IPS DF 19.7 (cell line): ENCODE measurements at places on chromosomes 13 and 19.
A peak's percentile ranks its signal among the peaks of the same experiment; 100 is the strongest.

DNA sequence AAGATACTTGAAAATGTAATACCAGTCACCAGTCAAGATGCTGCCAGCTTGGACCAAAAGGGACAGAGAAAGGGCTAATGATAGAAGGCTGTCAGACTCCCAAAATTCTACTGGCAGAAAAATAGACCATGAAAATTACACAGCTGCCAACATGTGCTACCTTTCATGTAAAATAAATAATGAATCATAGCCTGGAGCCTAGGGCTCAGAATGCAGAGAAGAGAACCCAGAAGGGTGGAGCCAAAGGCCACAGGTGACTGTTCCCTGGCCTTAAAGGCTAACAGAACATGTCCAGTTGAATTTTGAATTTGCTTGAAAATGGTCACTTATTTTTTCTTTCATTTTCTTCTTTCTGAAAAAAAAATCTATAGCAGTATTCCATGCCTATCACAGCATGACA, 1827.0 kb upstream of the MIR17HG start:
- no peak for DNase-seq

GRCh38 chr13:109764470-109765291, 21.7 kb downstream of the IRS2 start:
- DNase-seq: no peak

- DNase-seq: peak; percentile 7
Observed at GRCh38 chr19:8697671-8698432, 743 bp downstream of the ACTL9 start.

DNA sequence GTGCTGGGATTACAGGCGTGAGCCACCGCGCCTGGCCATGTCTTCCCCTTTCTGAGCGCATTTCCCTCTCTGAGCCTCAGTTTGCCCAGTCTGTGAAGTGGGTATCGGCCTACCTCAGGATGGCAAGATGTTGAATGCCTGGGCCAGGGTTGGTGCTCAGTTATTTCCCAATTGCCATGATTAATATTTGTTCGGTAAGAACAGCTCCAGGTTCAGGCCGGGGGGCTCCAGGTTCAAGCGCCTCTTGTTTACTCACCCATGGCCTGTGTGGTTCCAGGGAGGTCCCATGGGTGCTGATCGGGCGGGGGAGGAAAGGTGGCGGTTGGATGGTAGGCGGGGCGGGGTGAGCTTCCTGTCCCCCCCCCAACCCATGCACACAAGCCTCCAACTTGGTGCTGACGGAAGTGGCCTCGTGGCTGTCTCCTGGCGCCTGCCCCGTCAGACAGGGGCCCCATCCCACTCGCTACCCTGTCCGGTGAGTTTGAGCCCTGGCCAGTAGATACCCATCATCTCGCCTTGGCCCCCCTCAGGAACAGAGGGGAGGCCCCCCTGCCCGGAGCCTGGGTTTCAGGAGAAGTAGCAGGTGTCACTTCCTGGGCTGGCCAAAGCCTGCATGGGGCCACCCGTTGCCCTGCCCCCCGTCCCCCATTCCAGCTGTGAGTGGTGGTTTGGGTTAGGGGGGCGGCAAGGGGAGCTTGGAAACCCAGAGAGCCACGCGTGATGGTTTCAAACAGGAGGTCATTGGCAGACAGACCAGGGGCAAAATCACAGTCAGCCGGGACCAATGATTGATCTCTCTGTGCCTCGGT, at the start of gene FCHO1:
TSS of gene FCHO1 (plus strand) at position 375 of the 809 bp plus-strand sequence. CDS start 3,688 bp downstream, outside the sequence.
- no peak for DNase-seq

DNA sequence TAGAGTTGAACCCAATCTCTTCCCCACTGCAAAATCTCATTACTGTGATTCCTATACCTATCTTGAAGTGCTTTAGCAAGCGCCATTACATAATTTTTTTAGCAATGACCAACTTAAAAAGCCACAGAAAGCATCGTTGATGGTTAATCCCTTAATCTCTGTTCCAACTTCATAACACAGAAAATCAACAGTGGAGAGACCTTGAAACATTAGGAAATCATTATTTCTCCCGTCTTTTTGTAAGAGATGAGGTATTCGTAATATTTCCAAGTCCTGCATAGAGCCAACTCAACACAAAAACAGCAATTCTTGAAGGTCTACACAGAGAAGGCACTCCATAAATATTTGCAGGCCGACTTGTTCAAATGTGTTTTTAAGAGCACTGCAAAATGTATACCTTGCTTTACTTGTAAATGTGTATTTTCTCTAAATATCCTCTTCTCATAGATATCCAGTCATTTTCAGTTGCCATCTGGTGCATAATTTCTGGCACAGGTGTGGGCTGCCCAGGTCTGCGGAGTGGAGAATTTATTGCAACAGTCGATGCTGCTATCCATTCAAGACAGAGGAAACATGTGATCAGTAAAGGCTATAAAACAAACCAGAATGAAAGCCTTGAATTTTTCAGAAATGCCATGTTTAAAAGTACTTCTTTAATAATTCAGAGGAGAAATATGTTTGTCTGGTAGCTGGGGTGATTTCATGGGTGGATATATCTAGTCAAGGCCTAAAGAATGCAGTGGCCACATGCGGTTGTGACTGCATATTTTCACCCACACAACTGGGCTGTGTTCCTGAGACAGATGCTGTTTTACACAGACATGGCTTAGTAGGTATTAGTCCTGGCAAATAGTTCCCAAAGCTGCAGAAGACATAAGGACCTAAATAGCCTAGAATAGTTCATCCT, 234.3 kb upstream of the STARD13 start:
- DNase-seq: no peak

- DNase-seq: no peak
Observed at GRCh38 chr19:36488846-36489117, 579 bp downstream of the ZNF566 start.

DNA sequence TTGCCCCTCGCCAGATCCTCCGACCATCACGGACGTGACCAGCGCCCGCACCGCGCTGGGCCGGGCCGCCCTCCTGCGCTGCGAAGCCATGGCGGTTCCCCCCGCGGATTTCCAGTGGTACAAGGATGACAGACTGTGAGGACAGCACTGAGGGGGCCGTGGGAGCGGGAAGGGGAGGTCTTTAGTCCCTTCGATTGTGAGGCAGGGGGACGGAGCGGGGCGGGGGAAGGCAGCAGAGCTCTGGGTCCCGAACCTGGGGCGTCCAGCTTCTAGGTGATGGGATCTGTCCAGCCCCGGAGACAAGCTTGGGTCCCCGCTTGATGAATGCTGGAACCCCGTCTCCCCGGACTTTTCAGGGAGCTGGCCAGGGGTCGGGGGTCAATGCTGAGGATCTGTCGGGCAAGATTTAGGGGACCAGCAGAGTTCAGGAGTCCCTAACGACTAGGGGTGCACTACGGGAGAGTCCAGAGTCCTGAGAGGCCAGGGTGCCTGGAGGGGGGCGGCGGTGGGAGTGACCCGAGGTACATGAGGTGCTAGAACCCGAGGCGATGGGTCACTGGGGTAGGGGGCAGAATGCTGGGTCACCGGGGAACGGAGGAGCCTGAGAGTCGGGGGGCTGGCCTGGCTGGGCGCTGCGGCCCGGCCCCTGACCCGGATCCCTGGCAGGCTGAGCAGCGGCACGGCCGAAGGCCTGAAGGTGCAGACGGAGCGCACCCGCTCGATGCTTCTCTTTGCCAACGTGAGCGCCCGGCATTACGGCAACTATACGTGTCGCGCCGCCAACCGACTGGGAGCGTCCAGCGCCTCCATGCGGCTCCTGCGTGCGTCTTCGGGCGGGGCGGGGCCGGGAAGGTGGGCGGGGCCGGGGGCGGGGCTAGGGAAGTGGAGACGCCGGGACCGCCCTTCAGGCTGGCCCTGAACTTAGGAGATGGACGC, 14.6 kb downstream of the VSIG10L start:
- no peak for DNase-seq

- DNase-seq: no peak
Observed at GRCh38 chr13:106350208-106350607, 185.3 kb downstream of the EFNB2 start.

GRCh38 chr13:48590141-48590901, 57.4 kb upstream of the RCBTB2 start:
- DNase-seq: no peak

DNA sequence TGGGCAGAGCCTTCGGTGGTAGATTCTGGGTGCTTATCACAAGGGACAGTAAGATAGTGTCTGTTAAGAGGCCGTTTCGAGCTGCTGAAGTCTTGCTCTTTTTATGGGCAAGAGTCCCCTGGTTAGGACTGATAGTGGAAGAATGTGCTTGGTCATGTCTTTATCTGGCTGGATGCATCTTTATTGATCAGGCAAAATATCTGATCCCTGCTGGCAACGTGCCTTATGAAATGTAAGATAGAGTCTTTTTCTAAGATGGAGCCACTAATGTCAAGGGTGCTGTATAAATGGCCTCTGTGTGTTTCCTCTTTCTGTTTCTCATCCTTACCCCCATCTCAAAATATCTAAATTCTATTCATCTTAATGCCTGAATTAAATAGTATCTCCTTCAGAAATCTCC, 53.3 kb downstream of the MYO16 start:
- DNase-seq: no peak

DNA sequence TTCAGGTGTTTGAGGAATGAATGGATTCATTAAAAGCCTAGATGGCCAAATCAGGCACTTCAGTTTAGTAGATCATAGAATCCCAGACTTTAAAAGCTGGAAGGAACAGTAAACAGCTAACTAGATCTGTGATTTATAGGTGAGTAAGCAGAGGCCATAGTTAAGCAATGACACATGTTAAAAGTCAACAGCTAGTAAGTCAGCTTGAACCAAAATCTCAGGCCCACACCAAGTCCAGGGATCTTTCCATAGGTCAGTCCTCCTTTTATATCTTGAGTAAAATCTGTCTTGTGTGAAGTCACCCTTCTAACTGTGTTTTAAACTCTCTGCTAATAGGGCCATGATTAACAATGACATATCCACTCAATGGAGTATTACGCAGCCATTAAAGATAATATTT, 275.5 kb upstream of the SOX21 start:
- DNase-seq: no peak

DNA sequence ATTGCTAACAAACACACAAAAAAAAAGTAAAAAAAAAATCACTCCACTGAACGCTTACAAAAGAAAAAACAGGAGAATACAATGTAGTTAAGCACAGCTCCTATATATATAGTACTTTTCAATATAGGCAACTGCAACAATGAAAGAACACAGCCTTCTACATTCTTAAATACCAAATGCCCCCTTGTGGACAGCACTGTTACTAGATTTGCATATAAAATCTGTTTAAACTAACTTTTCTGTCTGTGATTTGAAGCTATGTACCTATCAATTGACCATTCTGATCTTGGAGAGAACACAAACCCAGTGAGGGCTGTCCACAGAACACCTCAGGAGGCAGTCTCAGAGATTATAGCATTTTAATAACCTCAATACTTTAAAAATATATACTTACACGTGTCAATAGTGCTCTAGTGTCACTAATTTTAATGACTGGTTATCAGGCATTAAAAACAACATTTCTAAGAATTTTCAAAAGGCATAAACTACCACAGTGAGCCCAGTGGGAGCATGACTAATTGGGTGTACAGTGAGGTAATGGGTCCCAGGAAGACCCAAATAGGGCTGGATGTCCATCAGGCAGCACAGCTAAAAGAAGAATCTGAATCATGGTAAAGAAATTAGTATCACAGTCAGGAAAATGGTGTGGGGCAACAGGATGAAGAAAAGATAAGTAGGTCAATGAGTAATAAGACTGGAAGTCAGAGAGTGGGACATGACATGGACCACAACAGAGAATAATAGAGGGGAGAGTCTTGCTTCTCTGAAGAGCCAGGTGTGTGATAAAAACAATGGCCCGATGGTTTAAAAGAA, 22.2 kb downstream of the CCDC169 start:
- DNase-seq: no peak

DNA sequence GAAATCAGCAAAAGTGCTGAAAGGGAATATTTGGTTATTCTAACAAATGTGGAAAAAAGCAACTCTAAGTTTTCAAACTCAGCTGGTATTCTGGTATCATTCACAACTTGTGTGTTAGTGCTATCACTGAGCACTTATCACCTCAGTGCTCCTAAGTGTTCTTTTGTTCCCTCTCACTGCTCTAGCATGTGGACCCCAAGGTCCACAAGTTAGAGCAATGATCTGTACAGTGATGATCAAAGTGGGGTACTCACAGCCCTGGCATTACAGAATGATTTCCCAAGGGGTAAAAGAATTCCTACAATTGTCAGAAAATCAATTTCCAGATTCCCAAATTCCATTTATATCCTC, 575.0 kb downstream of the DIAPH3 start:
- no peak for DNase-seq

DNA sequence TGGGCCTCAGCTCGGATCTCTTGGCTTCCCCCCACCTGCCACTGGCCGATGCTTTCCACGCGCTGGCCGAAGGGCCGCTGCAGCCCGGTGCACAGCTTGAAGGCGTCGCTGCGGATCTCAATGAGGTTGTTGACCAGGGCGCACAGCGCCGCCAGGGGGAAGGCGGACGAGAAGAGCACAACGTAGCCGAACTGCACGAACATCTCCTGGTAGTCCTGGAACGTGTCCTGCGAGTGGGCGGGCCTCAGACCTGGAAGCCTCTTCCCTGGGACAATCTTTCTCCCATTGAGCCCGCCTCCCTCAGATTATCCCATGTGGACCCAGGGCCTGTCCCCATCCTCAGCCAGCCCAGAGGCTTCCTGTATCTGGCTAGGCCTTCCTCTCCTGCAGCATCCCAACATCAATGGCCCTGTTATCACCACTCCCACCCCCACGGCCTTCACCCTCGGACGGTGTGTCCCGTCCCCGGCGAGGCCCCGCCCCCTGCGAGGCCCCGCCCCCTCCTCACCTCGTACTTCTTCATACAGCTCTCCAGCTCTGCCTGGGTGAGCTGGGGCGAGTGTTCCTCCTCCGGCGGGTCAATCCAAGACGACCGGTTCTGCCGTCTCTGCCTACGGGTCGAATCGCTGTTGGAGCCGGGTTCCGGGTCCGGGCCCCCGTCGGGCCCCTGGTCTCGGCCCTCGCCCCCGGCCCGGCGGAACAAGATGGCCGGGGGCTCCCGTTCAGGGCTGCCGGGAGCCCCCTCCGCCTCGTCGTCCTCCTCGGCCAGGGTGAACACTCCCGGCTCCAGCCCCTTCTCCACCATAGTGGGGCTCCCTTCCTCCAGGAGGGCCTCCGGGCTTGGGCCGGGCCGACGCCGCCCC, 6.8 kb downstream of the ANO8 start:
- no peak for DNase-seq

DNA sequence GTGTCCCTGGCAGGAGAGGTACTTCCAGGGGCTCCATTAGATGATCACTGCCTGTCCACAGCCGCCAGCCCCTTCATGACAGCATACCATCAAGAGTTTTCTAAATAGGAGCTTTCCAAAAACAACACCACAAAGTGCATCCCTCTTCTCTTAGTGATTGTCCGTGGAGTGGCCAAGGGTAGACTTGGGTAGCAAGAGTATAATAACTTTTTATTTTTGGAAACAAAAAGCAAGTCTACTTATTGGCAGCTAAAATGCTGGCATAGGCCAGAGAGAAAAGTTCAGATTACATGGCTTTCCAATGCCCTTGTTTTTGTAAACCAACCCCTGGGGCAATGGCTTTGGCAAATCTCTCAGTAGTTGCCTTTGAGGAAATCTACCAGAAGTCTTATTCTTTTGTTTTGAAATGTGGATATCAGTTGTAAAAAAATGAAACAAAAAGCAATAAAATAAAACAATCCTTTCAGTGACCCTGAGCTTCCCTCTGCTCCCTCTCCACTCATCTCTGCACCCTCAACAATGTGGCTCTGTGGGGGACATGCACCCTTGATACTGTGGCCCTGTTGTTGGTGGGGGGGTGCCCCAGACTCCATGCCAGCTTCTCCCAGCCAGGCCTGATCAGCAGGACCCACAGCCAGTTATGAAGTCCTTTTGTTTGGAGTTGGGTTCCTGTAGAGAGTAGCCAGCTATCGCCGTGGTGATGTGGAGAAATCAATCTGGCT, 294.1 kb downstream of the DLEU7 start:
- no peak for DNase-seq

GRCh38 chr13:69820180-69820579, 287.4 kb upstream of the ATXN8OS start:
- DNase-seq: no peak
